Regular cardiac myocyte (primary cell): ENCODE measurements at places on chromosomes 4 and X. TPM values are rescaled to one million over a fixed set of nuclear protein-coding genes. Genes with fewer than 3 reads are reported as not detected.

The ETDB gene
- total RNA-seq, result not detected in 2 replicates

The RNF128 gene
- 1.2 and 2.0 TPM in 2 replicates for total RNA-seq

The RBM46 gene
- not detected in 2 replicates for total RNA-seq

The GRIPAP1 gene
- total RNA-seq, result 23.1 and 28.2 TPM in 2 replicates

The GRIA3 gene
- total RNA-seq, result 1.9 and 5.4 TPM in 2 replicates

The SPARCL1 gene
- 0.56 and 0.58 TPM in 2 replicates for total RNA-seq
